ENCODE measurements at places on chromosomes 16 and 17.

DNA sequence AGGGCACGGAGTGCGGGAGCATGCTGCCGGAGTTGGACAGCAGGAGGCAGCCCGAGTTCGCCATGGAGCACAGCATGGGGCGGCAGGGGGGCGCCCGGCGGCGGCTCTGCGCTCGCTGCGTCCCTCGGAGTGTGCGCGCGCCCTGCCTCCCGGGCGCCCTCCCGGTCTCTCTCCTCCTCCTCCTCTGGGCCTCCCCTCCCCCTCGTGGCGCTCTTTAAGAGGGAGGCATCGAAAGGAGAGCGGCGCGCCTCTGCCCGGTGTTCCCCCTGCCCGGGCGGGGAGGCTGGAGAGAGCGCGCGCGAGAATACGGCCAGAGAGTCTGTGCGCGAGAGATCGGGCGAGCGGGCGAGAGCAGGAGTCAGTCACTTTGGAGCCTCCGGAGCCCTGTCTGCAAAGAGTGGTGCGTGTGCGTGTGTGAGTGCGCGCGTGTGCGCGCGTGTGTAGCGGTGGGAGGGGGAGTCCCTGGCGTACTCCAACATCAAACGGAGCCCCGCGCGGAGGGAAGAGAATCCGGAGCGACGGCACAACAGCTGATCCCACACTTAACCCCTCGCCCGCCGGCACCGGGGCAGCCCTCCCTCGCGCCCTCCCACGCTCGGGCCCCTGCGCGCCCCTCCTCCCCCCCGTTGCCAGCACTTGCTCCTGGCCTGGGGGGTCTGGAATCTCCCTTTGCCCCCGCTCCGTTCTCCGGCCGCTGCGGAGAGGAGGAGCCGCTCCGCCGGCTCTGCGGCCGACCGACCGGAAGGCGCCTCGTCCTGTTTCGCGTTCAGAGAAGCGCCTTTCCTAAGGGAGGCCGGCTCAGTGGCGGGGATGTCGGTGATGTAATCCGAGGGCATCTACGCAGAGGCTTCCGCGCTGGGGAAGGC, 108.9 kb downstream of the ENGASE start:
- no peak for DNase-seq

GRCh38 chr17:69734656-69735055, 320.2 kb downstream of the MAP2K6 start:
- no peak for DNase-seq

GRCh38 chr17:11580677-11581076, 17.6 kb upstream of the DNAH9 start:
- no peak for DNase-seq

GRCh38 chr16:67666032-67666551, 458 bp downstream of the ENKD1 start:
- no peak for DNase-seq

DNA sequence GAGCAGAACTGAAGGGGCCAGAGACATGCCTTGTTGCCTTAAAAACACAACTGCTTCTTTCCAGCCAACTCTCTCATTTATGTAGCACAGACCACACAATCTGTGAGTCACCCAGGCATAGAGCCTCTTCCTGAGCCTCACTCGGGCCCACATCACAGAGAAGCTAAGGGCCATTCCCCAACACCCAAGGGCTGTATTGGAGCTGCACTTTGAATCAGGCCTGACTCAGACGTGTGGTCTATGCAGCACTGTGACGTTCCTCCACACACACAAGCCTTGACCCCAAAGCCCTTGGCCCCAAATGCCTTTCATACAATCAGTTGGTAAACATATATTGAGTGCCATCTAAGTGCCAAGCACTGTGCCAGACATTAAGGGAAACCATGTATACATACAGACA, 308.9 kb upstream of the DYNLRB2 start:
- DNase-seq: no peak

- DNase-seq: no peak
Observed at GRCh38 chr16:90032674-90033331, 13.5 kb upstream of the DBNDD1 start.

- no peak for DNase-seq
Observed at GRCh38 chr17:17051791-17052461, 9.7 kb downstream of the MPRIP start.

- DNase-seq: no peak
Observed at GRCh38 chr17:8131844-8132441, 8.0 kb upstream of the HES7 start.

GRCh38 chr16:82133798-82134197, 36.2 kb downstream of the MPHOSPH6 start:
- no peak for DNase-seq

DNA sequence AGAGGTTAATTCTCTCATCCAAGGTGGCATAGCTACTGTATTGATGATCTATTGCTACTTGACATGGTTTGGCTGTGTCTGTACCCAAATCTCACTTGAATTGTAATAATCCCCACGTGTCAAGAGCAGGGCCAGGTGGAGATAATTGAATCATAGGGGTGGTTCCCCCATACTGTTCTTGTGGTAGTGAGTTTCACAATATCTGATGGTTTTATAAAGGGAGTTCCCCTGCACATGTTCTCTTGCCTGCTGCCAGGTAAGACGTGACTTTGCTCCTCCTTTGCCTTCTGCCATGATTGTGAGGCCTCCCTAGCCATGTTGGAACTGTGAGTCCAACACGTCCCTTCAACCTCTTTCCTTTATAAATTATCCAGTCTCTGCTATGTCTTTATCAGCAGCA, 22.9 kb upstream of the CPPED1 start:
- DNase-seq: no peak

DNA sequence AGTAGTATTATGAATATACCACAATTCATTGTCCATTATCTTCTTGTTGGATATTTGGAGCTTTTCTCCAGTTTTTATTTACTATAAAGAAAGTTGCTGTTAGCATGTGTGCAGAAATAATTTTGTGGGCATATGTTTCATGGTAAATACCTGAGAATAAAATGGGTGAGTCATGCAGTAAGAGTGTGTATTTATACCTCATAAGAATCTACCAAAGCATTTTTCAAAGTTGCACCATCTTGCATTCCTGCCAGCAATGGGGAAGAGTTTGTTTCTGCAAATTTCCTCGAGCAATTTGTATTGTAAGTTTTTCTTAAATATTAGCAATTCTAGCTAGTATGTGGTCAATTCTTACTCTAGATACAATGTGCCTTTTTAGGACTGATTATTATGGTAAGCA, 7.9 kb upstream of the MON1B start:
- DNase-seq: no peak

- DNase-seq: no peak
Observed at GRCh38 chr17:76446449-76447231, 6.3 kb downstream of the UBE2O start.

DNA sequence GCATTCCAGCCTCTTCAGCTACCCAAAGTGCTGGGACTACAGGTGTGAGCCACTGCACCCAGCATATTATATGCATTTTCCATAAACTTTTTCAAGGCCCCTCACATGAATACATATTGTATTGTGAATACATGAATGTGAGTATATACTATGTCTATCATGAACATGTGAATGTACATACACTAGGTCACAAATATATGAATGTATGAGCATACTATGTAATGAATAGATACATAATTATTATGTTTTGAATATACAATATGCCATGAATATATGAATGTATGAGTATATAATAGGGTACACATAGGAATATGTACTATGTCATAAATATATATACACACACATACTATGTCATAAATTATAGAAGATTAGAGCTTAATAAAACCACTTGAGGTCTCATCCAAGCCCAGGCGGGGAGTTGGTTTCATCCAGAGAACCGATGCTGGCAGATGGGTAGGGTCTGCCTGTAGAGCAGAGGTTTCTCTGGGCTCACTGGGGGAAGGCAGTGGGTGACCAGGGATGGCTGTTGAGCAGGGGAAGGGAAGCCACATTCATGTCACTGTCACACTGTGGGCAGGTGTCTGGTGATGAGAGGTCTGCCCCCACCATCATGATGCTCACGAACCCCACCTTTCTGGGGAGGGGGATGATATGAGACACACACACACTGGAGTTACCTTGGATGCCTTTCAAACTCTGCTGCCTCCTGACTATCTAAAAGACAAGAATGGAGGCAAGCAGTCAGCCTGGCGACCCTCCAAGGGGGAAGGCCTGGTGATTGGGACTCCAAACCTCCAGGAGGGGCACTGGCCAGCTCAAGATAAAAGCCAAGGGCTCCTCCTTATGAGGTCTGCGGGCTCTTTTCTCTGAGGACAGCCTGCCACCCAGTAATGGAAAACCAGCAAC, 7.3 kb downstream of the C16orf95 start:
- no peak for DNase-seq

DNA sequence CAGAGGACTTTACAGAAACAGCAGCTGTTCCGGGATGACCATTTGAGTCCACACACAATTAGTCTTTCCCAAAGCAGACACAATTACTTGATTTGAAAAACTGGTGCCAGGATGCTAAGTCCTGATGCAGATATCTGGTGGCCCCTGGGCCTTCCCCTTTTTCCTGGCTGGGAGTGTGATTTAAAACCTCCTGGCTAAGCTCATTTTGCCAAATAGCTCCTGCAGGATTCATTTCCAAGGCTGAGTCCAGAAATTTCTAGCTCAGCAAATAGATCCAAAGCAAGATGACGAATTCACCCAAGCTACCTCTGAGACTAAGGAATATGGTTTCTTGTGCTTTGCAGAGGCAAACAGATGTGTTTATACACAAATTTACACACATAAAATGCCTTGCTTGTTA, 422.2 kb downstream of the CA10 start:
- no peak for DNase-seq

All from midbrain (tissue), 1 donor.